ENCODE measurements at places on chromosomes 6 and 20.

DNA sequence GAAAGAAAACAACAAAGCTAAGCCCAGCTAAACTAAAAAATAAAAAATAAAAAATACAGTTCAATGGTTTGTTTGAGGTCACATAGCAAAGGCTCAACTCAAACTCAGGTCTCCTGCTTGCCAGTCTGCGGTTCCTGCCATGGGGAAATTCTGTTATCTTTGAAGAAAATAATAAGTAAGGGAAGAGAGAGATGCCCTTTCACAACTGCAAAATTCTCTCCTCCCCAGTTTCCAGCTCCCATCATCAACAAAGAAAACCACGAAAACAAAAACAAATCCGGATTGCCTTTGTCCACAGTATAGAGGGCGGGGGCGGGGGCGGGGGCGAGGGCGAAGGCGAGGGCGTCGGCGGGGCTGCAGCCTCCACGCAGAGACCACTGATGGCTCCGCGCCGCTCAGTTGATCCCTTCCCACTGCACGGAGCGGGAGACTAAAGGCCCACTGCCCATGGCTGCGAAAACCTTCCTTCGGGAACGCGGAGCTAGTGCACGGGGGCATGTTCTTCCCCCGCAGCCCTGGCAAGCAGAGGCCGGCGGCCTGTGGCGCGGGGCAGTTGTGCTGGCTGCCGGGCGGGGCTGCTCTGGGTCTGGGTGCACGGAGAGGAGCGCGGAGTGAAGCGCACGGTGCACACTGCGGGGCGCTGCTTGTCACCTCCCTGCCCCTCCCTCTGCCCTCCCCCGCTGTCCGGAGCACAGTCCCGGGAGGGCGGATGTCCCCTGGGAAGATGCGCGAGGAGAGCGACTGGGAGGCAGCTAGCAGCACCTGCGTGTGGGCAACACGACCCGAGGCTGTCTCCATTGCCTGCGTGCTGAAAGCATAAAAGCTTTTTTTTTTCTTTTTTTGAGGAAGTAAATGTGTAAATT, 54.1 kb upstream of the TPD52L1 start:
- no peak for DNase-seq

DNA sequence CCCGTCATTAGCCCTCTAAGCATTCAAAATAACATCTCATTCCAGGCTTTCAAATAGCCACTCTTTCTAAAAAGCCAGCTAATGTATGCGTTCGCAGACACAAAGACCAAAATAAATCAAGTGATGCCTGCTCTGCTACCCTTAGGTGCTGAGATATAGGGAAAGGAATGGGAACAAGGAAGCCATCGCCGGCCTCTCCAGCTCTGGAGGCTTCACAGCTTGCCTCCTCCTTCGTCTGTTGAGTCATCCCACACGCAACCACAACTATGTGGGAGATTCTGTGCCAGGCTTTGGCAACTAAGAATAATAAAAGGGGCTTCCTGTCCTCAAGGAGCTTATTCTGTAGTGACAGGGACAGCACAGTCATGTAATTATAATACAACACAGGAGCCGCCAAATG, 27.3 kb upstream of the SLC22A23 start:
- no peak for DNase-seq

GRCh38 chr6:158150701-158151100, 17.4 kb downstream of the SERAC1 start:
- no peak for DNase-seq

GRCh38 chr6:38480036-38480435, 159.7 kb downstream of the BTBD9 start:
- DNase-seq, result no peak

DNA sequence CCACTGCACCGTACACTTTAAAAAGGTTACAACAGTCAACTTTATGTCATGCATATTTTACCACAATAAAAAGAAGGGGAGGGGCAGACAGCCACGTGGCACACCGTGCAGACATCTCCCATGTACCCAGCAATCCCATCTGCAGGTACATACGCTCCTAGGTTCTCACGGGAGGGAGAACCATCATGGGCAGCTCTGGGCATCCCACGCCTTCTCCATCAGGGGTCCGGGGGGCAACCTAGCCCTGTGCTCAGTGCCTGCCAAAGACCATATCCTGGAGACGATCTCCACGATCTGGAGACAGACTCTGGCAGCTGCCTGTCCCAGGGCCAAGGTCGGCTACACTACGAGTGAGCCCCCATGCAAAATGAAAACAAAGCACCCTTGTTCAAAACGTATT, 2.5 kb upstream of the BNIP5 start:
- no peak for DNase-seq

DNA sequence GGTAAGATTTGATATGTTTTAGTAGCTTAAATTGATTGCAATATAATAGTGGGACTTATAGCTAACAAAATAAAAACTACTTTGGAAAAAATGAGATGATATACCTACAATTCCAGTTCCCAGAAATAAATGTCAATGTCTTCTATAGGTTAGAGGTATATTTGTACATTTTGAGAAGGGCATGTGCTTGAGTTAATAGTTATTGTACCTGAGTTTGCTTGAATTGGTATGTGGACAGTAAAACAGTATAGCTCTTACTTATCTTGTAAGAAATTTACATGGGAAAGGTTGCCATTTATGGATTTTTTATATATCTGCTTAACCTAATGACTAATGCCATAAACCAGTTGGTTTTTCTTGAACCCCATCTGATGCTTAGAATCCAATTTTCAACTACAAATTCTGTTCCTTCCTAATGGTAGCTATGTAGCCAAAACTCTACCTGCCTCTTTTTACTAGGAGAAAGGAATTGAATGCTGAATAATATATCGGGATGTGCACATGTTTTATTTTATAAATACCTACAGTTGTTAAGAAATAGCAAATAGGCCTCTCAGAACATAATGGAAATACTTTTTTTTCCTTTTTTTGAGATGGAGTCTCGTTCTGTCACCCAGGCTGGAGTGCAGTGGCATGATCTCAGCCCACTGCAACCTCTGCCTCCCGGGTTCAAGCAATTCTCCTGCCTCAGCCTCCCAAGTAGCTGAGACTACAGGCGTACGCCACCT, 4.9 kb downstream of the LOC128125822 start:
- no peak for DNase-seq

DNA sequence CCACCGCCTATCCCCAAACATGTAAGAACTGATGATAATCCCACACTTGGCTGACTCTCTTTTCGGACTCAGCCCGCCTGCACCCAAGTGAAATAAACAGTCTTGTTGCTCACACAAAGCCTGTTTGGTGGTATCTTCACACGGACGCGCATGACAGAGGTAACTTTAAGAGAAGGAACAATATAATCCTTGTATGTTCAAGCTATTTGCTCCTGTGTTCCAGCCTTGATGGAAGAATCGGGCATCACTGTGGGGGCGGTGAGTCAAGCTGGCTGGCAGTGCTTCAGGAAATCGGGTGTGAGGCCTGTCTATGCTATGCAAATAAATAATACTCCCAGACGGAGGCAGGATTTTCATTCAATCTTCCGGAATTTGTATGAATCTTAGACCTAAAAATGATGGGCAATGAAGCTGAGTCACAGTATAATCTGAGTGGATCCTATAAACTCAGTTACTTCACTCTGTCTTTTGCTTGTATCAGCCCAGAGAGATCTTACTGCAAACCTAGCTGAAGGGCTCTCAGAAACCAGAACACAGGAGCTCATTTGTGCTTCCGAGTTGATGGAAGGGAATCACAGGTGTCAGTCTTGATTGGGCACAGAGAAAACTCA, 45.2 kb upstream of the NT5E start:
- DNase-seq, result no peak

GRCh38 chr6:3181105-3181504, 23.8 kb upstream of the TUBB2A start:
- DNase-seq, result no peak

DNA sequence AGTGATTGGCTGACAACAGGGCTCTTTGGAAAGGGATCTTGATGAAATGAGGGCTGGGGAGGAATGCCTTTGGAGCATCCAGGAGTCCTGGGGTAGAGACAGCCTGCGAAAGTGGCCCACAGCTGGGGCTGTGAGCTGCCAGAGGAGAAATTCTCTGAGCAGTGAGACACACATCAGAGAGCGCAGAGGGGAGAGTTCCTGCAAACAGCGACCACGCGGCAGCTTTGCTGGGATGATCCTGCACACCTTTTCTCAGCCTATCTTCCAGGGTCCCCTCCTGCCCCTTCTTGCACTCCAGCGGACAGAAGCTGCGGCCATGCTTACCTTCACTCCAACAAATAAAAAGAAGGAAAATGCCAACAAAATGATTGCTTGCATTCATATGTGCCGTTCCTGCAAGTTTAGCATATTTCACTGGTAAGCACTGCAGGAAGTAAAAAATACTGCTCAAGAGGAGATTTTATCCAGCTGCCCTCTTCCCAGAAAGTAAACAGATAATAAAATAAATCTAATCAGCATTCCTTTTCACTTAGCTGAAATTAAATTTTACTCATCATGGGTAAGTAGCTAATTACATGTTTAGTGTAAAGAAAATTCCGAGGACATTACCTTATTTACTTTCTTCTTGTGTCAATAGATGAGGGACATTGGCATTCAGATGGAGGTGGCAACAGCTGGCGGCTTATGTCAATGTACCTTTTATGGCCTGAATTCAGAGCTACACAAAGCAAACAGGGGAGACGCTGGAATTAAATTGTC, 339.9 kb upstream of the ARID1B start:
- DNase-seq, result no peak

DNA sequence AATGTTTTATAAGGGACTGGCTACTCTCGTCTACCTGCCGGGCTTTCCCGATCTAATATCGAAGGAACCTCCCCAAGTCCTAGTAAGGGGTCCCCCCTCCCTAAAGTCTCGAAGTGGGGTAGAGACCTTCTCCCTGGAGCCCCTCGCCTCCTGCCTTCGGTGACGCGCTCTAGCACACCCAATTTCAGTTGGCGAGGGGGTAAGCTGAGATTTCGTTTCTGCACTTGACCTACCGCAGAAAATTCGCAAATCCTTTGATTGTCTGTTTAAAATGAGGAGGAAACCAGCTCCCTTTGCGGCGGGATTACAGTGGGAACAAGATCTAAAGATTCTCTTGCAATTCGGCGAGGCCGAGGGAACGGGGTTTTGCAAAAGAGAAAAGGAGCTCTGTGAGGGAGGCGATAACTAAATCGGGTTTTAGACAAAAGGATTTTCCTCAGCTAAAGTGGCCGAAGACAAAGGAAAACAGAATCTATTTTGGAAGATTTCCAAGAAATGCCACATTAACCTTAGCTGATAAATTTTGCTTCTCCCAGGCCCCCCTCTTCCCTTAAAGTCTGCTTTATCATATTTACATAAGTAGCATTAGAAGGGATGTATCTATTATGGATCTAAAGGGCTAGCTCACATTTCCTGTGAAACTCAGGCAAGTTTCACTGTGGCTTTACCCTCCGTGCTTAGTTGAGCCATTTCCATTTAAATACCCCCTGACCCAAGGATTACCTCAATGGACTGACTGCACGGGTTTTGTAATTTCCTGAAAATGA, 8.4 kb downstream of the SIM1 start:
- DNase-seq, result no peak

GRCh38 chr6:167111597-167111996, 11.3 kb upstream of the CCR6 start:
- DNase-seq, result no peak

- no peak for DNase-seq
Observed at GRCh38 chr20:46701057-46701456, 8.4 kb upstream of the SLC2A10 start.

DNA sequence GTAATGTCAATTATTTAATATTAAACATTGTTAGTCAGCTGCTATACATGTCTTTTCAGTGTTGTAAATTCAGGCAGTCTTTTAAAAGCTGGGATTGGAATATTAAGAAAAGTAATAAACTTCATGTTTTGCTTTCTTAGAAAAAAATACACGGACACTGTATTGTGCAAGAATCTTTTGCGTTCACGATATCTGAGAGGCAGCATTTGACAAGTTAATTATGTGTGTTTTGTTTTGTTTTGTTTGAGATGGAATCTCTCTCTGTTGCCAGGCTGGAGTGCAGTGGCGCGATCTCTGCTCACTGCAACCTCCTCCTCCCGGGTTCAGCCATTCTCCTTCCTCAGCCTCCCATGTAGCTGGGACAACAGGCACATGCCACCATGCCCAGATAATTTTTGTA, 1661.3 kb downstream of the HACE1 start:
- DNase-seq, result no peak

DNA sequence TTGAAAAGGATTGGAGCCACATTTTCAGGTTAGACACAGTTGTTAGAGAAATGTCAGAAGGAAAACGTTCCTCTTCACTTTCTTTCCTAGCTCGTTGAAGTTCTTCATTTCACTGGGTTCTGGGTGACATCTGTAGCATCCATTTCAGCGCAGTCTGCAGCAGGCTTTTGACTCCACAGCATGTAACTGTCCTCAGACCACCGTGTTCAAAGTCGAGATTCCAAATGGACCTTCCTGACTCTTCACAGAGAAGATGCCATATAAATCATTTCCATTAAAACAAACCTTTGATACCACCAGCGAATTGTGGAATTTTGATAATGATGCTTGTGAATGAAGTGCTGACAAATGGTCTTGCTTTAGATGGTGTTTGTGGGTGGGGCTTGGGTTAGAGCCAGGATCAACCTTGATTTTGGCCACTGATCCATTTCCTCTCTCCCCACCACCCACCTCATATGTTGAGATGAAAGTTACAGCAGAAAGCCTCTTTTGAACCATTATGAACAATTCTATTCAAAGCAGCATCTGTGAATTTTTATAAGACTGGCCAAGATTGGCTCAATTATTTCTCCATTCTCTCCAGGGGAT, 185.3 kb upstream of the PREP start:
- no peak for DNase-seq

DNA sequence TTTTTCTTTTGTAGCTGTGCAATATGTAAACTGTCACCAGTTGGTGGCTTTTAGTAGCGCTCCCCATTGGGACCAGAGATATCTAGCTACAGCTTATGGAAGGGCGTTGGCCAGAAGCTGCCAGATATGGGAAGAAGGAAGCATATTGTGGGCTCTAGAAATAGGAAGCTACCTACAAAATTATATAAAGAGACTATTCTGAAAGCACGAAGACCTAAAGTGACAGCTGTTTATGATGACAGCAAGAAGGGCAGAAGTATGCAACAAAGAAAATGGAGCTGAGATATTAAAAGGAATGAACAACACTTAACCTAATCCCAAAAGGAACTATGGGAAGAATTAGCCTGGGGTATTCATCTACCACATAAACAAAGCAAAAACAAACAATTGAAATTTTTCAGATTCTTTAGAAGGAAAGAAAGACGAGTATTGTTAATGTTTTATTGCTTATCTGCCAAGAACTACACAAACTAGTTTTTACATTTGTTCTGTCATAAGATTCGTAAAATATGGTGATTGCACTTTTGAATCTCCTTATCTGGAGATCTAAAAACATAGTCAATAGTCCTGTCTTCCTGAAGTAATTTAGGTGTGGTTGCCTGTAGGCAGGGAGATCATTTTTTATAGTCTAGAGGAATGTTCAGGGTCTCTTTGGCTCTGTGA, 81.6 kb downstream of the NCOA7 start:
- DNase-seq, result no peak

- DNase-seq, result no peak
Observed at GRCh38 chr20:41670631-41671030, 52.5 kb upstream of the CHD6 start.

GRCh38 chr6:147122823-147123222, 81.4 kb upstream of the STXBP5 start:
- DNase-seq, result no peak

- DNase-seq, result no peak
Observed at GRCh38 chr6:130932921-130933320, 105.7 kb downstream of the SMLR1 start.

GRCh38 chr6:157558049-157558448, 177.1 kb downstream of the ZDHHC14 start:
- no peak for DNase-seq
